ENCODE measurements at places on chromosomes 5 and 9.

DNA sequence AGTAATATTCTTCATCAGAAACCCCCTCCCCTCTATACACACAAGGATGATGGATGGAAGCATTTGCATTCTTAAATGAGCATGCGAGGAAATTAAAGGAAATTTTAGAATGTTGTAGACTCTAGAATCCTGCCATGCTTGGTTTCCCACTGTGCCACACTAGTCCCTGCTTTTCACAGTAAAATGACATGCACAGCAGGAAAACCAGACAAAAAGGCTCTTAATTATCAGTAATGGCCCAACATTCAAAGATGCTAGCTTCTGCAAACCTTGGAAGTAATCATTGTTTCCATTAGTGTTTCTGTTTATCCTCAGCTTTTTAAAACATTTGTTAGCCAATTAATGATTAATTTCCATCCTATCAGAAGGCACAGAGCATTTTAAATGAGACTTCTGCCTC lies 255.8 kb downstream of the SLCO4C1 start:
- no peak for DNase-seq

DNA sequence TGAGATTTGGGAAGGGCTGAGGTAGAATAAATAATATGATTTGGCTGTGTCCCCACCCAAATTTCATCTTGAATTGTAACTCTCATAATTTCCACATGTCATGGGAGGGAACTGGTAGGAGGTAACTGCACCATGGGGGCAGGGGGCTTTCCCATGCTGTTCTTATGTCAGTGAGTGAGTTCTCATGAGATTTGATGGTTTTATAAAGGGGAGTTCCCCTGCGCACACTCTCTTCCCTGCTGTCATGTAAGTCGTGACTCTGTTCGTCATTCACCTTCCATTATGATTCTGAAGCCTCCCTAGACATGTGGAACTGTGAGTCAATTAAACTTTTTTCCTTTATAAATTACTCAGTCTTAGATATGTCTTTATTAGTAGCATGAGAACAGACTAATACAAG lies 115.5 kb upstream of the STARD4 start:
- DNase-seq: no peak

- no peak for DNase-seq
Measured at GRCh38 chr5:106907979-106908378, 762.8 kb downstream of the EFNA5 start.

GRCh38 chr9:133149130-133150015 lies 14.3 kb downstream of the GBGT1 start:
- DNase-seq: peak; percentile 78

DNA sequence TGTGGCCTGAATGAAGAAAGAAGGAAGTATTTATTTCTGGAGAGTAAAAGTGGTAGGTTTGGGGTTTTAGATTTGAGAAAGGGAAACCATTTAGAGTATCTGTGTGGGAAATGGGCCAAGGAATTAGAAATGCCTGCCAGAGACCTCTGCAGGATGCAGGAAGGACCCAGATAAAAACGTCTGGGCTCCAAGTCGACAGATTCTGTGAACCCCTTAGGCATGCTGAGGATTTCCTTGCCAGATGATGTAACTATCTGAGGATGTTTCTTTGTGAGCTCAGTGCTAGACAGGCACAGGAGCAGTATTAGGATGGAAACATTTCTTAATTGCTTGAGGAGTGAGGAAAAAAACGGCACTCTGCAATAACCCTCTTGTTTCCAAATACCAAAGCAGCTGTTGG lies 251.8 kb upstream of the DMRT1 start:
- no peak for DNase-seq

GRCh38 chr5:150186137-150186536 lies 3.7 kb upstream of the SLC6A7 start:
- DNase-seq: no peak

- DNase-seq: no peak
Measured at GRCh38 chr9:28539434-28540070, 966.3 kb upstream of the C9orf72 start.

GRCh38 chr5:138698713-138699112 lies 54.5 kb upstream of the CTNNA1 start:
- DNase-seq: no peak

- DNase-seq: no peak
Measured at GRCh38 chr5:51388488-51389287, 5.4 kb downstream of the ISL1 start.

GRCh38 chr9:35981699-35982098 lies 23.7 kb upstream of the OR2S2 start:
- no peak for DNase-seq

DNA sequence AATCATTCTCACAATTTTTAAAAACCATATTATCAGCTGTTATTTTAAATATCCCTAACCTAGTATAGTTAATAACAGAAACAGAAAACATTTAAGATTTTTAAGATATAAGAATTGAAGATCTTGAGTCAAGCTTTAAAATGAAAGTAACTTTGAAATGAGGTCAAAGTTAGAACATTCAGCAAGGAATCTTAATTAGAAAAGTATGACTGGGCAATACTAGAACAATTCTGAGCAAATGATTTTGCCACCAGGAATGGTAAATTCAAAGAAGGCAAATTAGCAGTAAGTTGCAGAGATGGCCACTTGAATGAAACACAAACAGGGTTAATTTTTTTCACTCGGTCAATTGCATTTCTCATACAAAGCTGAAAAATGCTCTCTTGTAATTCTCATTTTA lies 117.9 kb downstream of the NXNL2 start:
- DNase-seq: no peak

- DNase-seq: no peak
Measured at GRCh38 chr9:127837346-127837745, 17.1 kb downstream of the ENG start.

GRCh38 chr9:109299891-109300290 lies 21.0 kb downstream of the EPB41L4B start:
- DNase-seq: no peak

DNA sequence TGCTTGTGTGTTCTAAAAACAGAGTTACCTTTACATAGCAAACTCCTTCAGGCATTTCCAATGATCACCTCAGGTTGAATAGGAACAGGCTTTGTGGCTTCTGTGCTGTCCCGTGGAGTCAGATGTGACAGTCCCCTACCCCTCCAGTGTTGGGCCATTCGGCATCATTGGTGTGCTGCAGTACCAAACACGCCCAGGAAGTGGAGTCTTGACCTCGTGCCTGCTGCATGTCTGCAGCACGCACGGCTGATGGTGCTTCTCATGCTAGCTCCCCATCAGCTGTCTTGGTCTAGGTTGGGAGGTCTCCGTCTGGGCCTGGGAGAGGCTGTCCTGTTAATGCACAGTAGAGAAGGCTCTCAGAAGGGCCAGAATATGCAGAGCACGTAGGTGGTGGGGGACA lies 42.5 kb upstream of the PHF2 start:
- no peak for DNase-seq

DNA sequence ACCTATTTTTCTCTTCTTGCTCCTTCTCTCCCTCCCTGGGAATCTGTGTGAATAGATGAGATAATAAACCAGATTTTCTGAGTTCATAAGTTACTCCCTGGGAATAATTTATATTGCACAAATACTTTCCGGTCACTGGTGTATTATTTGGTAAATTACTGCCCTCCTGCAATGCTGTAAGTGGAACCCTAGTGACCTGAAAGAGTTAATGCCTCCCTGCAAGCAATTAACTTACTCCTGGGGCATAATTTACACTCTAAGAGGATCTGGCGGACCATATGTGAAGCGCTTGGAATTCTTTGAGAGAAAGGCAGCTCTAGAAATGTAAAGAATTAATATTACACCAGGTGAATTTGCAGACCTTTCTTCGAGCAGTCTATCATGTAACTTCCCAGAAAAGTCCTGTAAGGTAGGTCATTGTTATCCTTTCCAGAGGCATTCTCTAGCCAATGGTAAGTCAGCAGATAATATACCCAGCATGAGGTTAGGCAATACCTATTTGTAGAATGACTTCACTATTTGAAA lies 7.0 kb upstream of the GDNF start:
- no peak for DNase-seq

DNA sequence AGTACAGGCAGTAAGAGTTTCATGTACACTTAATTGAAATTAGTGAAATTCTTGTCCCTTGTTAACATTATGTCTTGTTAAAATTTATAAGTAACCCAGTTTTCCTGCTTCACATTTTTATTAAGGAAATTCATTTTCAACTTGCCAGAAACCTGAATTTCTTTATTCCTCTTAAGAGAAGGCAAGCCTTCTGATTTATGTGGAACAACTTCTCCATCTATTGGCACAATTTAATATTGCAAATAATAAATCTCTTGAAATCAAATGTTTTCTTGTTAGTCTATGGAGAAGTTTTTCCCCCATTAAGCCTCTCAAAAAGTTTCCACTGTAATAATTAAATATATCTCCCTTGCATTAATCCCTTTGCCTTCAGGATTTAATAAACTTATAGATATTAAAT lies 33.8 kb upstream of the ACO1 start:
- no peak for DNase-seq

DNA sequence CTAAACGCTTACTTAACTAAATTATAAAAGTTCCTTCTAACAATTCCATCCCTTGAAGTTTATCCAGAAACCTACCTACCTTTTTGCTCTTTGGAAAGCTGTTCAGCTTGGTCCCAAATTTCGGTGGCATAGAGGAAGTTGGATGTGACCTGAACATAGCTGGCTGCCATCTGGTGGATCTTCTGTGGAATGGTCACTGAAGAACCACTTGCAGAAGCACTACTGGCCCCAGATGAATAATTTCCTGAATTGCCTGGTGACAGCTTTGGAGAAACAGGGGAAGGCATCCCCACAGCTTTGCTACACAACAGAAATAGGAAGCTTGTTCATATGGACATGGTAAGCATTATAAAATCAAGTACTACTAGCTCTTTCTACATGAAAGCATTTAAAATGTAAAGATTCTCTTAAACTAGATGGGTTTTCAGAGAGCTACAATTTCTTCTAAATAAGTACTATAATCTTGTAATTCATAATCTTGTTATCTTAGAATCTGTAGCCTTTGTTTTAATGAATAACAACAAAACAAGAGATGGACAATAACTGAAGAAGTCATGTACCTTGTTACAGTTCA lies 9.9 kb downstream of the LEAP2 start:
- DNase-seq: no peak

DNA sequence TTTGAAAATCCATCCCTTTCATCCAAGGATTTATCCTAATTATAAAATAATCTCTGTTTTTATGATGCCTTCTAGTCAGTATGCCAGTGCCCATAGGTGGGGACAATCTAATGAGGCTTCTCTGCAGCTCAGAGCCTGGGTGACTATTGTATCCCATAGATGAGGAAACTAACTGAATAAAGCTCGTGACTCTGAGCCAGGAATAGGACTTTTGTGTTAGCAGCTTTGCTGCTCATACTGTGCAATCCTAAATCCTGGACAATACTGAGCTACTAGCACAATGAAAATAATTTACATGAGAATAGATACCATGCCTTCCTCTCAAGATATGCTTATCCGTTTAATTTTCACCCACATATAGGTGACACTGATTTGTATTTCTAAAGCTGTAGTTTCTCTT lies 443.0 kb downstream of the PLK2 start:
- DNase-seq: no peak

DNA sequence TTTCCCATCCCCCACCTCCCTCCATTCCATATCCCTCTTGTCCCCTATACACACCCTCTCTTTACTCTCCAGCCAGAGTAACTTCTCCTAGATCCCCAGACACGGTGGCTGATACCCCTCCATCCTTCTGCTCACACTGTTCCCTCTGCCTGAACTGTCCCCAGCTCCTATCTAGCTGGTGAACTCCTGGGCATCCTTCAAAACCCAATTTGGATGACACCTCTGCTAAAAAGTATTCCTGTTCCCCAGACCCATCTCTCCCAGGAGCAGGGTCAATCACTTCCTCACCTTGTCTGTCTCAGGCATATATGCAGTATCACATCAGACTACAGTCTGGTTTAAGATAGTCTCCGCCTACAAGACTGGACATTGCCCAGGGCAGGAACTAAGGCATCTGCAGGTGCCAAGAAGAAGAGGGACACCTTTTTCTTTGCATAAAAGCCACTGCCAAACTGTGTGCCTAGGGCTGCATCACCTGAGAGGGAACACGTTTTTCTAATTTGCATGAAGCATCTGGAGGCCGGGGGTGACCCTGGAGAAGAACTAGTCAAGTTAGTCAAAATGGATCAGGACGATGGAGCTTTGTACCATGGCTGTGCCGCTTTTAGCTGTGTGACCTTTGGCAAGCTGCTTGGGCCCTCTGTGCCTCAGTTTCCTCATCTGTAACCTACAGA lies 27.1 kb downstream of the NR5A1 start:
- DNase-seq: no peak

DNA sequence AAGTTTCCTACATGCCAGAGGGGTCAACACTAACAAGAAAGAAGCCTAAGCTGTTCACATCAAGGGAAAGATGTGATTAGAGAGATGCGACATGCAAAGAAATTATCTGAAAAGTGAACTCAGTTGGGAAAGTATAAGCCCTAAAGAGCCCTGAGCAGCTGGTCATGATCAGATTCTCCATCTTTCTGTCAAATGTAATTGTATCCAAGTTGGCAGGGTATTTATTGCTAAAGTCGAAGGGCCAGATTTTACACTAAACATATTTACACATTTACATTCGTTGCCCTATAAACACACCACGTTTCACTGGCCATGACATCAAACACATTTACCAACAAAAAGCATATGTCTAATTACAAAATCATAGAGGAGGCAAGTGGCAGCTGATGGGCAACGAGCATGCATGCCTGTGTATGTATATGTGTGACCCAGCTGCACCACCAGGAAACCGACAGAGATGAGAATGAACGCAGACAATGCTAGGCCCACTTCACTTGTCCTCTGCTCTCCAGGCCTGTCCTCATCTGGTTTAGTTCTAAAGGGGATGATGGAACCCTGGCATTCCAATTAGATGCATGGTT lies 6.3 kb downstream of the FOXD1 start:
- no peak for DNase-seq

GRCh38 chr5:111367115-111367514 lies 142.9 kb downstream of the CAMK4 start:
- DNase-seq: no peak

GRCh38 chr5:760363-761058 lies 24.0 kb downstream of the ZDHHC11B start:
- no peak for DNase-seq

DNA sequence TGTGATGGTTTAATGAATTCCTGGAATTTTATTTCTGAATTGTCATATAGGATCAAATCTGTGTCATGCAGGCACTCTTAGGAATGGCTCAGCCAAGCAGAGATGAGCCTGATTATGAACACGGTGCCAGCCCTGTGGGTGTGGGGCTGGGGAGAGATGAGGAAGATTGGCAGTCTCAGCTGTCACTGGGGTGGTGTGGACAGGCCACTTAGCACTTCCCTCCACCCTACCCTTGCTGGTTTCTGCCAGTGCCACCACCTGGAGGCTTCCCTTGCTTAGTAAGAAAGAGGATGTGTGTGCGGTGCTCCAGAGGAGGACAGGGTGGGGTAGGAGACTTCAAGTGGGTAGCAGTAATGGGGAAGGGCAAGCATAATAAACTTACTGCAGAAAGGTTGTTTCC lies 226.6 kb downstream of the CD180 start:
- no peak for DNase-seq

GRCh38 chr9:70924895-70925547 lies 196.4 kb downstream of the TRPM3 start:
- no peak for DNase-seq

- DNase-seq: no peak
Measured at GRCh38 chr9:135218331-135219225, 131.1 kb downstream of the OLFM1 start.

Data from T-helper 1 cell (primary cell).